ENCODE measurements at places on chromosomes 11 and 22. TPM values are rescaled to one million over a fixed set of nuclear protein-coding genes. Genes with fewer than 3 reads are reported as not detected.

DNA sequence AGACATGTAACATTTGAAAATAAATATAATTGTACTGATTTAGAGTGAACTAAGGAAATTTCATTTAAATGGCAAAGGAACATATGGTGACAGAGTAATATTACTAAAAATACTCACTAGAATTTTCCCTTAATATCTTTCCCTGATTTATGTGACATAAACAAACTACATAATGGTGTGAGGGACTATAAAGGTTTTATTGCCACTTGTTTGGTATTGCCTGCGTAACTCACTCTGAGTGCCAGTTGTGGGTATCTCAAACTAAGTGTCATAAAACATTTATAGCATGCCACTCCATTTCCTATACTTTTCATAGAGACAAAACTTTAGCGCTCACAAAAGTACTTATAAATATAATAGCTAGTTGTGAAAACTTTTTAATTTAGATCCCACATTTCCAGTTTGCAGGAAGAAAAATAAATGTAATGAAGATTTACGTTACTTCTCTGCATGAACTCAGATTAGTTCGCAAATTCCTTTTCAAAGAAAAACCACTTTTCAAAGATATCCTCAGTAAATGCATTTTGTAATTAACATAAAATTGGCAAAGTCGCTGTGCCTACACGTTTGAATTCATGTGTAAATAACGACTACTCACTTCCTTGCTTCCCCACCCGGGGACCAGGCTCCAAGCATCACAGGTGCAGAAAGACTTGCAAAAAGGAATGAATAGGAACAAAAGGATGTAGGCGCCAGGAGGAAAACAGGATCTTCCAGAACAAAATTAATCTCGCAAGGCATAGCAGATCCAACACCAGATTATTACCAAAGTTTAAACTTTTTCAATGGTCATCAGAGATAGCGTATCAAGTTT is 1.6 kb upstream of the QSER1 start:
- H3K27ac ChIP-seq: no peak overlapping the region
- DNase-seq: no peak
- H3K36me3 ChIP-seq: no peaks in the 10 kb centered on the region
- no peaks in the 10 kb centered on the region for H3K27me3 ChIP-seq
- H3K4me3 ChIP-seq: peak overlapping the region; percentile 95

DNA sequence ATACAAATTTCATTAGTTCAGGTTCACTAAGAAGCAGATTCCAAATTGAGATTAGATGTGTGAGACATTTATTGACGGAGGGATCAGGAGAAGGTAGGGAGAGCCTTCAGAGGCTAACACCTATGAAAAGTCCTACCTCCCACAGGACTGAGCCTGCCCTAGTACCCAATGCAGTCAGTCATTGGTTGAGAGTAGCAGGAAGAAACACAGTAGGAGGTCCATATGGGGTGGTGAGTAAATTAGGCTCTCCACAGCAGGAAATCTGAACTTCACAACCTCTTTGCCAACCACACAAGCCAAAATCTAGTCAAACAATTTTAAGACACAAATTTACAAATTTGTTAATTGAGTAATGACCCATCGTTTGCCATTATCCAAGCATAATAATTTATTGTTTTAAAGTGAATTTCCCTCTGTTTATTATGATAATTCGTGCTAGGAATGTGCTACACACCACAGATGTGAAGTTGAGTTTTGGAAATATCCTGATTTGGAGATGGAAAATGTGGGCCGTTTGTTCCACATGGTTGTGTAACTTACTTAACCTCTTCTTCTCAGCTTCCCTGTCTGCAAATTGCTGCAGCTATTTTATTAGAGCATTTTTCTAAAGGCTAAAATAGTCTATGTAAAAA is 542.1 kb downstream of the ETS1 start:
- no peaks in the 10 kb centered on the region for H3K27me3 ChIP-seq
- H3K4me1 ChIP-seq: no peaks in the 10 kb centered on the region
- no peak overlapping the region for H3K4me3 ChIP-seq
- H3K27ac ChIP-seq: no peak overlapping the region
- no peaks in the 10 kb centered on the region for H3K36me3 ChIP-seq
- DNase-seq: no peak

The ANO5 gene
- total RNA-seq: not detected

The C11orf52 gene
- total RNA-seq: 2.9 TPM

The WNT11 gene
- 3.2 TPM for total RNA-seq

DNA sequence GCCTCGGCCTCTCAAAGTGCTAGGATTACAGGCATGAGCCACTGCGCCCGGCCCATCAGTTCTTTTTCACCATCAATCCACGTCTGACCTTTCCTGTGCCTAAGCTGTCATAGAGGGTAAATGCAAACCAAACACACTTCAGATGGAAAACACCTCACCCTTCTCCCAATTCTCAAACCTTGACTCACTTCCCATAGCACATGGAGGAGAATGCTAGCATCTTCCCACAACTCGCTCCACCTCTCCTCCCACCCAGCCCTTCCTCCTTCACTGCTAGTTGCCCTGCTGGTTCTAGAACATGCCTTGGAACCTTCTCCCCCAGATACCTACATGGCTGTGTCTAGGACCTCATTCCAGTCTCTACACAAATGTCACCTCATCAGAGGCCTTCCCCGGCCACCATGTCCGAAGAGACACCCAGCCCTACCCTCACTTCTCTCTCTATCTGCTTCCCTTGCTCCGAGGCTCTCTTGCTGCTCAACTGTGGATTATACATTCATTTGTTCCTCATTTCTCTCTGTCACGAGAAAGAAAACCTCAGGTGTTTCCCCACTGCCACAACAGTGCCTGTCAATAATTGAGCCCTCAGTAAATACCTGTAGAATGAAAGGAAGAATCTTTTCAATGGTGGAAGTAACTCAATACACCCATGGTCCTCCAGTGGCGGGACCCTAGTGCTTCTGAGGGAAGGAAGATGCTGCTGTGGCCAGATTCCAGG is 21.3 kb upstream of the NCF4 start:
- H3K4me3 ChIP-seq: no peak overlapping the region
- H3K4me1 ChIP-seq: peaks cover 35% of the 10 kb centered on the region
- no peaks in the 10 kb centered on the region for H3K36me3 ChIP-seq
- peak; percentile 63 for DNase-seq

- no peak overlapping the region for H3K27ac ChIP-seq
- H3K4me1 ChIP-seq: no peaks in the 10 kb centered on the region
- no peak for DNase-seq
- H3K27me3 ChIP-seq: no peaks in the 10 kb centered on the region
Observed at GRCh38 chr11:130815097-130815802, 101.0 kb downstream of the SNX19 start.

DNA sequence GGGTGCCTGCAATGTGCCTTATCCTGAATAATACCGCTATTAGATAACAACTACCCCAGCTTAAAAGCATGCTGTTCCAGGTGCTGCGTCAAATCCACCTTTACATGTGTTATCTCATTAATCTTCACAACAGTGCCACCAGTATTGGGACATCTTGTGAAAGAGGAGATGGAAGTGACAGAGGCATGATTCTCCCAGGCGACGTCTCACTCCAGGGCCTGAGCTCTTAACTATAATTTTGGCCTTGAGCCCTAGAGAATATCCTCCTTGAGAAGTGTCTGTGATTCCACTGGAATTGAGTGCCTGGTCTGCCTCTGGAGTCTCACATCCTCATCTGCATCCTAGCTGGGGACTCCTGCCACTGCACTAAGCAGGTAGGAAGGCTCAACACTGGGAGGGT is 43.8 kb downstream of the RPL27A start:
- no peak overlapping the region for H3K4me3 ChIP-seq
- H3K4me1 ChIP-seq: peaks cover 19% of the 10 kb centered on the region
- H3K36me3 ChIP-seq: no peaks in the 10 kb centered on the region

The NLRP14 gene
- not detected for total RNA-seq

DNA sequence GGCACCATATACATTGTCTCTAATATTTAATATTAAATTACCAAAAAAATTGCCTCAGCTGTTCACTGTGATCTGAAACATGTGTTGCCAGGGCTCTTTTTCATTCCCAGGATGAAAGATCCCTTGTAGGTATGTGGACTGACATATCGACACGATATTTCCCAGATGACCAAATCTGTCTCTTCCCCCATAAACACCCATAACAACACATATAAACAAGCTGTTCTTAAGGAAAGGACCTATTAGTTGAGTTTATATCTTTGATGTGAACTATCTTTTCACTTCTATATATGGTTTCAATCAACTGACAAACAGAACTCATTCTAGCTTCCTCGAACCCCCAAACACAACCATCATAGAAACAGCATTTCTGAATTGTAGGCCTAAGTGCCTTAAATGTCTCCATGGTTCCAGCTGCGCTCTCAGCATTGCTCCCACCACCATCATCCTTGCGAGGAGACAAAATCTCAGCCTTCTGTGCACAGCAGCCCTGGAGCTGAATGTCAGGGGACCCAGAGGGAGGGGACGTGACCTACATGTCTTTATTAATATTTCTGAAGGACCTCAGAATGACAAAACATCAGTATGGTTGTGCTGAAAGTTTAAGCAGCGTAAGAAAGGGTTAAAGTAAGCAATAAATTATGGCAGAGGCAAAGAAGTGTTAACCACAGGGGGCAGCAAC is 67.0 kb downstream of the ETS1 start:
- no peaks in the 10 kb centered on the region for H3K36me3 ChIP-seq
- no peaks in the 10 kb centered on the region for H3K27me3 ChIP-seq
- H3K4me3 ChIP-seq: peak overlapping the region; percentile 91

DNA sequence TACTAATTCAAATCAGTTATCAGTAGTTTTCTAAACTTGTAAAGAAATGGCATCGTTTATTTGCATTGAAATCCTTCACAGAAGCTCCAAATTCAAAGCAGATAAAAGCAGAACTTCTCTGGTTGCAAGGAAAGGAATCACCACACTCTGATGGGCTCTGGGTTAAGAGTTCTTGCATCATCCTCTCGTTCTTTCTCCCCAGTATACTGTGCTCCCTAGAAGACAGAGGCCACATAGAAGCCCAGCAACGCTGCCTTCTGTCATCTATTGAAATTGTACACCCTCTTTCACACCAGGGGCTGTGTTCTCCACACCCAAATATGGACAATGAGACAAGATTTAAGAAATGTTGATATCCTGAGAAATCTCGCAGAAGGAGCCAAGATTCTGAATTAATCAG is 29.3 kb downstream of the FAT3 start:
- H3K4me1 ChIP-seq: no peaks in the 10 kb centered on the region
- no peak overlapping the region for H3K4me3 ChIP-seq
- H3K36me3 ChIP-seq: no peaks in the 10 kb centered on the region
- H3K27me3 ChIP-seq: no peaks in the 10 kb centered on the region
- no peak for DNase-seq

The SLC6A5 gene
- total RNA-seq: not detected

The SPDYC gene
- not detected for total RNA-seq

DNA sequence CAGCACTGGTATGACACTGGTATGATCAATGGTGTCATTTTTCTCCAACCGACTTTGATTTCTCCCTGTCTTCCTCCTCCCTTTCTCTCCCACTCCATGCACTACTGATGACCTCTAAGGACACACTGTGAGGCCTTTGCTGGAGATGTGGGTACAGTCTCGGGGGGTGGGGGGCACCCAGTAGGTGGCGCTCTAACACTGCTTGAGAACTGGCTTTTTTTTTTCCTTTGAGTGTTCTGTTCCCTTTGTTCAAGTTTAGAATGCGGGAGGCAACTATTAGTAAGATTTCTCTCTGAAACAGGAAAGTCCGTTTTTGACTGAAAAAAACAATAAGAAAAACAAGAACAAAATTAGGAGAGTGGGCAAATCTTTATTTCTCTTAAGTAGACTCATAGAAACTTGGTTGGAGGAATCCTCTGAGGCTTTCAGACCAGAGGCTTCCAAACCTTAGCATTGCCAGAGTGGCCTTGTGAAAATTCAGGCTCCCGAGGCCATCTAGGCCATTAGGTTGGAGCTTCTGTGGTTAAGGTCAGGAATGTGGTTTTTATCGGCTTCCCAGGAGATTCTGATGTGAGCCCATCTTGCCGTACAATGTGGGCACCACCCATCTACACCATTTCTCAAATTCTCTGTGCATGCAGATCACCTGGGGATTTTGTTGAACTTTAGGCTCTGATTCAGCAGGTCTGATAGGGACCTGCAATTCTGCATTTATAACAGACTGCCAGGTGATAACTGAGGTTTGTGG is 43.2 kb downstream of the PANX1 start:
- H3K36me3 ChIP-seq: no peaks in the 10 kb centered on the region
- DNase-seq: no peak
- H3K27me3 ChIP-seq: no peaks in the 10 kb centered on the region

- H3K4me3 ChIP-seq: no peak overlapping the region
Observed at GRCh38 chr11:46134540-46134939, 13.3 kb upstream of the PHF21A start.

The NXPE4 gene
- not detected for total RNA-seq

The PRDM11 gene
- total RNA-seq: 10.7 TPM

DNA sequence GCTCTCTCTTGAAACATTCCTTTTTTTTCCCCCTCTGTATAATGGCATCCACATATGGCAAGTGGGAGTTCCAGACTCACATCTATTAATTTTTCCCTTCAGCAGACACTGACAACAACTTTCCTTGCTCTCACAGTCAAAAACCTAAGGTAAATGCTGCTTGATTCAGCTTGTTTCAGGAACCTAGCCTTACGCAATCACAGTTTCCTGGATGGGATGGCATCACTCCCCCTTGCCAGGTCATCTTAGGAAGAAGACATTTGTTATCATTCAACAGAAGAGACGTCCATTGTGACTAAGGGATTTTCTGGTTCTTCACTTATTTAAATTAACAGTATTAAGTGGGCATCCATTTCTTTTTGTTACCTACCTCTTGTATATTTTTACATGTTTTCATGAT is 112.0 kb upstream of the PDGFD start:
- H3K4me3 ChIP-seq: no peak overlapping the region
- DNase-seq: no peak
- no peaks in the 10 kb centered on the region for H3K4me1 ChIP-seq

GRCh38 chr11:36313750-36314433 is 17.8 kb downstream of the PRR5L start:
- peaks cover 28% of the 10 kb centered on the region for H3K4me1 ChIP-seq
- no peak overlapping the region for H3K4me3 ChIP-seq
- H3K27me3 ChIP-seq: no peaks in the 10 kb centered on the region
- DNase-seq: no peak
